ENCODE measurements at places on chromosomes 2 and 18.

DNA sequence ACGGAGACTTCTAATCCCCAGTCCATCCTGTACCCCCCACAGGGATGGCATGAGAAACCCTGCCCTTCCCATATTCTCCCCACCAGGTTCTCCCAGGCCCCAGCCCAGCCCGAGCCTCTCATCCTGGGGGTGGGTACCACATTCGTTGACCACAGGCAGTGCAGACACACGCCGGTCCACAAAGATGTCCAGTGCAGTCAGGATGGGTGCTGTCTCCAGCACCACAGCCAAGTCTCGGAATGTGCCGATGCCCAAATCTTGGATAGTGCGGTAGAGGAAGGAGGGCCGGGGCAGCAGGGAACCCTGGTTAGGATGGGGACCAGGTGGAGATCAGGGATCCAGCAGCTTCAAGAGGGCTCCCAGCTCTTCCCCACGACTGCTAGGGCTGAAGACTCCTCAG lies 4.8 kb downstream of the PRKAG3 start:
- no peak for DNase-seq

DNA sequence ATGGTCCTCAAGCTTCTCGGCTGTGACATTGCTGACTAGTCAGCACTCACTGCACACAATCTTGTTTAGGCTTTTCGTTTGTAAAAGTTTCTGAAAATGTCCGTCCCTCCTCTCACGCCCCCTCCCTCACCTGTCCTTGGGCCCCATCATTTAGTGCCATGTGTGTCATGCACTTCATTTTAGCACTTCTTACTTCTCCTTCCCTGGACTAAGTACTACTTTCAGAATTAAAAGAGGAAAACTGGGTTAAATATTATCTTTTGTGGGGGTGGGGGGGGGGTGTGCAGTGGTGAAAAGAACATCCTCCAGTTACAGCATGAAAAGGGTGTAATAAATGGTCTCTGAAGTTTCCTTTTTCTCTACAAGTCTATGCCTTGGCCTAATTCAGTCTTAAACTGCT lies 182.0 kb upstream of the SP5 start:
- DNase-seq, result no peak

DNA sequence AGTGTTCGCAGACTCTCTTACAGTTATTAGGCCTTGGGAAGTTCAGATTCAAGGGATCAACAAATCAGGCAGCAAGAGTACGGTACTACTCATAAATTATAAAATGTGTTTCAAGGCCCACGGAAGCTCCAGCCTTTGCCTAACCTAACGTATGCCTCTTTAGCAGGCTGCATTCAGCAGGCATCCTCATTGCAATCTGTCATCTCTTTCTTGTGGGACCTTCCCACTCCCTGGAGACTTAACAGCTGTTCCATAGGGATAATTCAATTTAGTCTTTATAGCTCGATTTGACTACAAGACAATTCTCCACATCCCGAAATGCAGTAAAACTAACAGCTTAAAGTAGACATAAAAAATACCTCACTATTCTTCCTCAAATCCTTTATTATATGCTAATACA lies 453.7 kb downstream of the CNTNAP5 start:
- no peak for DNase-seq

- no peak for DNase-seq
These were observed 38.1 kb upstream of the SLC38A11 start for GRCh38 chr2:164993287-164994016.

GRCh38 chr2:157677941-157678340 lies 49.3 kb upstream of the ACVR1C start:
- DNase-seq, result no peak

Data from NCI-H187 (cell line).